ENCODE measurements at places on chromosomes 2 and 18.

DNA sequence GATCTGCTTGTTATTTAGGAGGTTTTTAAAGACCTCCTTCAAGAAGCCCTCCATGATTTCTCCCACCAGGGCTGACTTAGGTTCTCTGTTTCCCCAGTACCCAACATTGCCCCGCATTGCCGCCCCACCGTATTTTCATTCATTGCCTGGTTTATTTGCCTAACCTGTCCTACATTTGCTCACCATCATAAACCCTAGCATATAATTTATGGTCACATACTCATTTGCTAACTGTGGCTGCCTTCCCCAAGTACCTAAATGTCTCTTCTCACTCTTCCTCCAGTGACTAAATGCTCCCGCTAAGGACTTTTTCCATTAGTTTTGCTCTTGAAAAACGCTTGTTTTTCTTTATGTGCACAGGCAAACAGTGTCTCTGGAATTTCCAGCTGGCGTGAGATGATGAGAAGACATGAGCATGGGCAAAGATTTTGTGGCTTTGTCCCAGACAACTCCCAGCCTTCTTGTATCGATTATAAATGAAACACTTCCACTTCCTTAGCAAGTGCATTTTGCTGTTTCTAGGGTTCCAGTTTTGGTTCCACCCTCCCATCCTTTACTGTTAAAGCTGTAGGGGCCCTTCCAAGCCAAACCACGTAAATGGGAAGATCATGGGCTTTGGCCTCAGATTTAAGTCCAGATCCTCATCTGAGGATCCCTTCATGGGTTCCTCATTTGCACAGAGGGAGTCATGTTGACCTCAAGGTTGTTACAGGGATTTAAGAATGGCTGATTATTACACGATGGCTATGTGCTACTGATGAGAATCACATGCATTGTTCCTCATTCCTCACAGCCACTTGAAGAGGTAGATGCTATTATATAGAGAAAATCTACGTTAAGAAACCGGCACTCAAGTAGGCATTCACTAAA is 21.0 kb upstream of the ARMC9 start:
- no peak for DNase-seq

- no peak for DNase-seq
Observed at GRCh38 chr2:47641366-47641765, 141.6 kb upstream of the MSH6 start.

GRCh38 chr2:73418343-73418742 is 32.7 kb downstream of the ALMS1 start:
- DNase-seq = no peak

DNA sequence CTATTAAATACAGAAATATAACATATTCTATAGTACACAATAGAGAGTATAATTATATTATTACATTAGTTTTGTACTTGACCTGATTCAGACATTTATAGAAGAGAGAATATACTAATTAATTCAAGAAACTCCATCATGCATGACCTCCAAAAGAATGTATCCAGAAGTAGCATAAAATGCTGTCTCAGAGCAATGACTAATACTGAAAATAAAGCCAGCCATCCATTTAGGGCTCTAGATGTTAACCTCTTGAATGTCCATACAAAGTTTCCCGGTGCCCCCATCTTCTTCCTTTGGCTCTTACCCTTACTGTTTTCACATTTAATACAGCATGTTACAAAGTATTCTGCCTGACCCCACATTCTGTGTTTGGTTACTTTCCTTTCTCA is 102.0 kb downstream of the ARHGAP15 start:
- no peak for DNase-seq

GRCh38 chr2:127582863-127583861 is 47.7 kb downstream of the MYO7B start:
- no peak for DNase-seq

- DNase-seq = no peak
Observed at GRCh38 chr2:98458207-98458606, 13.5 kb downstream of the INPP4A start.

- DNase-seq = no peak
Observed at GRCh38 chr2:44939106-44940048, 2.1 kb upstream of the SIX3 start.

DNA sequence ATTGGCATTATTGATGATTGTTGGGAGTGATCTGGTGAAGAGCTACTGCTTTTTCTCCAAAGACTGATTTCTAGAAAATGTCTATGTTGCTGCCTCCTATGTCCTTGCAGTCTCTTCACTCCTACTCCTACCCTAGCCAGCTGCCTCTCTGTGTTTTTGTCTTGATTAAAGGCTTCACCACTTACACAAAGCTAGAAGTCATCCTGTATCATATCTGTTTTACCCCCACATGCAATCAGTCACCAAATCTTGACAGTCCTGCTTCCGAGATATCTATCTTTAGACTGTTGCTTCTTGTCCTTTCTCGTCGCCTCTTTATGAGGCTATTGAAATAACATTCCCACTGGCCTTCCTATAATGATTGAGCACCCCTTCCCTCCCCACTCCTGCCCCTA is 84.5 kb upstream of the ITGA4 start:
- no peak for DNase-seq

DNA sequence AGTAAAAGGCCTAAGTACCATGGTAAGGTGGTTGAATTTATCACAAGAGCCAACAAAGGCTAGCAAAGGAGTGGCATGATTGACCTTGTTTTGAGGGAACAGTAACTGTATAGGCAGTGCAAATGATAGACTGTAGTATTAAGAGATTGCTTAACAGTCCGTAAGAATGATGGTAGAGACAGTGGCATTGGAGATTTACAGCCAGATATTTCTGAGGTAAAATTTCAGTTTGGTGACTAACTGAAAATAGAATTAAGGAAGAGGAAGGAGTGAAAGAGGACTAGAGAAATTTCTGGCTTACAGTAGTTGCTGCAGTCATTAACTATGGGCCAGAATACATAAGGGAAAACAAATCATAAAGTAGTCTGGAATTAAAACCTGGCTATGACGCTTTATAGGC is 4.4 kb upstream of the BAZ2B start:
- no peak for DNase-seq
